ENCODE measurements at places on chromosomes 13 and 19.

DNA sequence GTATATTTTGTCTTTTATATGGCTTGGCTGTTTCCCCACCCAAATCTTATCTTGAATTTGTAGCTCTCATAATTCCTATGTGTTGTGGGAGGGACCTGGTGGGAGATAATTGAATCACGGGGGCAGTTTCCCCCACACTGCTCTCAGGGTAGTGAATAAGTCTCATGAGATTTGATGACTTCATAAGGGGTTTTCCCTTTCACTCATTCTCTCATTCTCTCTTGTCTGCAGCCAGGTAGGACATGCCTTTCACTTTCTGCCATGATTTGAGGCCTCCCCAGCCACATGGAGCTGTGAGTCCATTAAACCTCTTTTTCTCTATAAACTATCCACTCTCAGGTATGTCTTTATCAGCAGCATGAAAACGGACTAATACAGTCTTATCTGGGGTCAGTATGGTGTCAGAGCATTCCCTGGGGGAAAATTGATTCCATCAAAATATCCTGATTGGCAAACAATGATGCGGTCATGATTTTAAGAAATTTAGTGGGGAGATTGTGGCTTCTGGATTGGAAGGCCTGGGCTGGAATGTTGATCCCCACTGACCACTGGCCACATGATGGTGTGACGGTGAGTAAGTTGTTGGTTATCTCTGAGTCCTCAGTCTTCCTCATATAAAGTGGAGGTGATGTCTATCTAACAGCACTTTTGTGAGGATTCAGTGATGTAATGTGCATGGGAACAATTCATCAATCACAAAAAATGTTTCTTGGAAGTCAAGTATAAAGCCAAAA, 27.5 kb upstream of the ANKRD10 start:
- DNase-seq: no peak

- DNase-seq: no peak
Measured at GRCh38 chr19:5984600-5984999, 6.7 kb upstream of the RANBP3 start.

DNA sequence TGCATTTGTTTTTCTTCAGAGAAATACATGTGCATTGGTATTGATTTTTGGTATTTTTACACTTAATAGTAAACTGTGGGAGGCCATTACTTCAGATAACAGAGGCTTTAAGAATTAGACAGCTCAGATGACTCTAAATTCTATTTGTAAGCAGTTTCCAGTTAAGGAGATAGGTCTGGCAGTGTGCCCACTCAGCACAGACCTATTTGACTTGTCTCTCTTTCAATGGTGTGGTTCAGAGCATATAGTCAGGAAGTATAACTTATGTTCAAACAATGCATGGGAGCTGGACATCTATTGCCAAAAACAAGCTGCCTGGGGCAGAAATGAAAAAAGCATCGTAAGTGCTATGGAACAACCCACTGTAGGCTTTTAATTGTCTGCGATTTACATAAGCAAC, 370.7 kb downstream of the HS6ST3 start:
- DNase-seq: no peak

GRCh38 chr19:31303262-31303815, 45.9 kb downstream of the TSHZ3 start:
- no peak for DNase-seq

DNA sequence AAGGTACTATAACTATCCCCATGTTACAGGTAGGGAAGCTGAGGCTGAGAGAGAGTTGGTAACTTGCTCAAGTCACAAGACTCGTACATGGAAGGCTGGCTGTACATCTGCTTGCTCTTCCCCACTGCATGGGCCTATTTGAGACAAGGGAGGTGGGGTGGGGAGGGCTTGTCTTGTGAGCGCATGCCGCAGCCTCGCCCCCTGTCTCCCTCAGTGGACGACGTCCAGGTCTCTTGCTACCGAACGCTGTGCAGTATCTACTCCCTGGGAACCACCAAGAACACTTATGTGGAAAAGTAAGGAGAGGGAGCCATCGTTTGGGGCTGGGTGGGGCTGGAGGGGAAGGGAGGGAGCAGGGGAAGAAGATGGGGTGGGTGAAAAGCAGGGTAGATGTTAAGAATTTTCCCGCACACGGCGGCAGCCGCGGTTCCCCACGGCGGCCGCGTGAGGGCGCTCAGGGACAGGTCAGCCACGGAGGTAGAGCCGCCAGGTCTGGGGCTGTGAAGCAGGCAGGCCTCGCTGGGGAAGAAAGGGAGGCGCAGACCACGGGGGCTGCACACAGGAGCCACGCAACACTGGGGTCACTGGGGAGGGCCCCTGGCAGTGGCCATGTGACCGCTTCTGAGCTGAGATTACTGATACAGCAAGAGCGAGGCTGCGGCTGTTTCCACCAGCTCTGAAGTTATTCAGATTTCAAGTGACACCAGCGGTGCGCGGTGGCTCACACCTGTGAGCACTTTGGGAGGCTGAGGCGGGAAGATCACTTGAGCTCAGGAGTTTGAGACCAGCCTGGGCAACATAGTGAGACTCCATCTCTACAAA, 81.5 kb downstream of the RYR1 start:
- peak; percentile 89 for DNase-seq

GRCh38 chr19:10237702-10238101, 6.6 kb upstream of the S1PR2 start:
- DNase-seq: no peak

DNA sequence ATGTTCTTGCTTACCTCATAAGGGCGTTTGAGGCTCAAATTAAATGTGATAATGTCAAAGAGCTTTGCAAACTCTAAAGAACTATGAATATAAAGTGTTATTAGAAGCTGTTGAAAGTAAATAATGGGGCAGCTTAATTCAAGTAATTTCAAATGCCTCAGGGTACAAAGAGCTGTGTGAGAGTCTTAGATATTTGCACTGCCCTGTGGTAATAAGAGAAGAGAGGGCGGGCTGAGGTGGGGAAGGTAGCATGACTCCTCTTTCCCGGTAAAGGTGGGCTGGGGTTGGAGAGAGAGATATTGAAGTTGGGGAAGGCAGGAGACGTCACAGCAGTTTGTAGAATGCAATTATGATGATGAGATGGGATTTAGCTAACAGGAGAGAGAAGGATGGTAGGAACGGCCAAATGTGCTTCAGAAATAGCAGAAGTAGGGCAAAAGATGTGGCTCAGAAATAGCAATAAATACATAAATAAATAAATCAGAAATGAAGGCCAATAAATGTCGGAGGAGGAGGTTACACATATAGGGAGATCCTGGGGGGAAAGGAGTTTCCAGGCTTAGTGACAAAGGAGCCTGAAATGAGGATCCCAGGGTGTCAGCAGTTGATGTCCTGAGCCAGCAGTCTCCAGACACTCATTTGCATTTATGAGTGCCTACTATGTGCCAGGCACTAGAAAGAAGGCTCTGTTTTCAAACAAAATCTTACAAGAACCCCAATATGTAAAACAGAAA, 35.7 kb upstream of the RCBTB2 start:
- DNase-seq: no peak

- DNase-seq: no peak
Measured at GRCh38 chr13:19737844-19738557, 44.7 kb downstream of the PSPC1 start.

Data from CD4-positive, alpha-beta T cell treated with Interleukin-17A for 4 hours (primary cell).